ENCODE measurements at places on chromosomes 3 and 15.

DNA sequence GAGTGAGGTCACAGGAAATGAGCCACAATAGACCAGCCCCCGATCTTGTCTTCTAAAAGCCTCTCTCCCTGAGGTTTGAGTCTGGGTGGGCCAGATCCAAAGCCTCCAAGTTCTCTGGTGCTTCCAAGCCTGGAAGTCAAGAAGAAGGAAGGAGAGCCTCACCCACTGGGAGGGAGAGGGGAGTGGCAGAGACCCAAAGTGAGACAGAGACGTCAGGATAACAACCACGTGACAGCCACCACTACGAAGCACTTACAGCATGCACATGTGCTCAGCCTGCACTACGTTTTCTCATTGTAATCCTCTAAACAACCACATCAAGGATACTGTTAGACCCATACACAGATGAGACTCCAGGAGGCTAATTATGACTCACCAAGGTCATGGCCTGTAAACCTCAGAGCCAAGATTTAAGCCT is 197.3 kb upstream of the LINGO1 start:
- no peak for DNase-seq

DNA sequence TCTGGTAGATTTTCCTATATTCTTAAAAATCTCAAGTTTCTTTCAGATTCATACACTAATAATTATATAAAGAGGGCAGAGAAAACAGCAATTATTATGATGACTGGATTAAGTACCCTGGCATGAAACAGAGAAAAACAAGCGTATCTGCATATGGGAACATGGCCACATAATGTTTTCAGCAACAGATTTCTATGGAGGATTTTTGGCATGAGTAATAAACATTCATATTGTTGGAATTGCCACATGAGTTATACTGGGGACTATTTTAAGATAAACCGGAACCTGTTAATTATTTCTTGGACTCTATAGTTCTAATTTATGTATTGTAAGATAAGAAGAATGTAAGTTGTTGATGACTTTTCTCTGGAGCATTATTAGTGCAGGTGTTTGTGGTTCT is 112.7 kb downstream of the OXSM start:
- no peak for DNase-seq

DNA sequence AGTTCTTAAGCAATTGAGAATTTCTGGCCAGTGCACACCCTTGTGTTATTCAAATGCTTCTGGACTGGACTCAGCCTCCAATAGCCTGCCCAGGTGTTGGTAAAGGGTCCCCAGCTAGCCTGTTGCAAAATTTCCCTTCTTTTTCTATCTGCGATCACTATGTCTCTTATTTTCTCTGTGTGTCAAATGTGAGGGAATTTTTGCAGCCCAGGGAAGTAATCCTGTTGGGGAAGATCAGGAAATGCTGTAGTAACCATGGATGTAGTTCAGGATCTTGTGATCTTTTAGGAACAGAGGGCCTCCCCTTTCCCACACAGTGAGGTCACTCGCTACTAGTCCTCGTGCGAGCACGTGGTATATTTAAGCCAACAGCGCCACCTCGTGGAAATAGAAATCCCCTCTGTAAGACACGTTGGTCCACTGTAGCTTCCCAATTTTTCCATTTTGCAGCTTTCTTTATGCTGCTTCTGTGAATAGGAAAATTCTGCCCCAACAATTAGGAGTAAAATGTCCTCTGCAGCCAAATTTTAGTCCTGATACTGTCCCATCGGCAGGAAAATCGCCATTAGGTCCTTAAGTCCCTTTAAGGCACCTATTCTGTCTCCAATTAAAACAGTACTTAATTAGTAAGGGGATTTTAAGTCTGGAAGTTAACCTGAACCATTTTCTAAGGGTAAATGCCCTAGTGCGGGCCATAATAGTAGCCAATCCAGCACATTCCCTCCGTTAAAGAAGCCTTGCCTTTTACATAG is 4.0 kb upstream of the SMCO1 start:
- DNase-seq: peak; percentile 59

DNA sequence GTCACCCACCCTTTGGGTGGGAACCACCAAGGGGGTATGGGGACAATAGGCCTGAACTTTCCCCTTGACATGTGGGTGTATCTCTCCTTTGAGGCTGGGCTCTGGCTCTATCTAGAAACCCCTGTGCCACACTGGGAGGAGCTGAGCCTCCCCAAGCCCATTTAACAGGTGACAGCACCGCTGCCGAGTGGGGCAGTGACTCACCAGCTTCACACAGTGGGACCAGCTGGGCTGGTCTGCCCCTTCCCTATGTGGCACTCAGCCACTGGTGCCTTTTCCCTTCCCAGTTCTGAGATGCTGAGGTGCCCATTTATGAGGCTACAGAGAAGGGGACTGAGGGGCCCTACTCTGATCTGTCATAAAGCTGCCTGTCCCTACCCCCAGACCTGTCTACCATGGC is 5.1 kb downstream of the PSTPIP1 start:
- no peak for DNase-seq

DNA sequence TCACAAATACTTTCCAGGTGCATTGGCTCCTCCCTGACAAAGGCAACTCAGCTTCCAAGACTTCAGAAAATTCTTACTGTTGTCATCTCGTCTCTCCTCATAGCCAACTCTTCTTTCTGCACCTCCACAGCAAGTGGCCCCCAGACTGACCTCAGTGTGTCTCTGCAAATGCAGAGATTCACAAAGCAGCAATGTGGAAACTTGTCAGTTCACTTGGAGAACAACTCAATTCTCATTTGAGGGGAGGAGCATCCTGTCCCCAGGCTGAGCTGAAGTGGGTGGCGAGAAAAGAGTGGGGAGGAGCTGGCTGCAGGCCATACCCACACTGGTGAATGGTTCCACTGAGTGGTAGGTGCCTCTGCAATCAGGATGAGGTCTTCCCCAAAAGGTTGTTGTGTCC is 248.7 kb upstream of the IL12A start:
- DNase-seq: no peak

DNA sequence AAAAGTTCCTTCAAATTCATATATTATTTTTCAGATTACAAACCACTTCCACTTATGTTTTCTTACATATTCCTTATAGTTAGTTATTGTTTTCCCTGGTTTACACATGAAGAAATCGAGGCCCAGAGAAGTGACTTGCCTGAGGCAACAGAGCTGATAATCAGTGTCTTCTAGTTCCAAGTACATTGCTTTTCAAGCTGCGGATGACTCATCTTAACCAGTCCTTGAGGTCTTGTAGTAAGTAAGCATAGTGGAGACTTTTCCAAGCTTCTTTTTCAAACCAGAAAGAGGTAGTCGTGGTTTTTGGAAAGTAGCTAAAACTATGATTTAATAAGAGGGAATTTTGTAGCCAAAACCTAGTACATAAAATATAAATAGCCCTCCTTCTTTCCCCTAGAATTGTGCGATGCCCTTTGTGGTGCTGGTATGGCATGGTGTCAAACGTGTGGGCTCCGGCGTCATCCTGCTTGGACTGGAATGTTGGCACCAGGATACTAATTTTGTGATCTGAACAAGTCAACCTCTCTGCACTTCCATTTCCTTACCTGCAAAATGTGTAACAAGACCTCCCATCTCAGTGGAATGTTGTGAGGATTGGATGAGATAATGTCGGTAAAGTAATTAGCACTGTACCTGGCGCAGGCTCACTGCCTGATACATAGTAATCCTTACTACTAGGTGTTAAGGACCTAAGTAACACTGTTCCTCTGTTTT is 19.0 kb upstream of the DLG1 start:
- DNase-seq: no peak

DNA sequence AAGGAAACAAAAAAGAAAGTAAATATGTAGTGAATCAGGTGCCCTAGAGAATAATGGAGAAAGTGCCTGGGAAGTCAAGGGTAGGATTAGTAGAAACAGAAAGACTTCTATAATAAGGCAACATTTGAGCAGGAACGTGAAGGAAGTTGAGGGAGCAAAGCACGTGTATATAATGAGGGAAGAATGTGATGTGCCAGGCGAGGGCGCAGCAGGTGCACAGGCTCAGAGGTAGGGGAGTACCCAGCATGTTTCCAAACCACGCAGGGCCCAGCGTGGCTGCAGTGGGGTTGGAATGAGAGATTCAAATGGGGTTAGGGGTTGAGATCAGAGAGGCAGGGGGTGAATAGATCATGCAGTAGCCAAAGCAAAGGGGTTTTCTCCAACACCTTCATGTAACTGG is 91.9 kb upstream of the VGLL4 start:
- no peak for DNase-seq

DNA sequence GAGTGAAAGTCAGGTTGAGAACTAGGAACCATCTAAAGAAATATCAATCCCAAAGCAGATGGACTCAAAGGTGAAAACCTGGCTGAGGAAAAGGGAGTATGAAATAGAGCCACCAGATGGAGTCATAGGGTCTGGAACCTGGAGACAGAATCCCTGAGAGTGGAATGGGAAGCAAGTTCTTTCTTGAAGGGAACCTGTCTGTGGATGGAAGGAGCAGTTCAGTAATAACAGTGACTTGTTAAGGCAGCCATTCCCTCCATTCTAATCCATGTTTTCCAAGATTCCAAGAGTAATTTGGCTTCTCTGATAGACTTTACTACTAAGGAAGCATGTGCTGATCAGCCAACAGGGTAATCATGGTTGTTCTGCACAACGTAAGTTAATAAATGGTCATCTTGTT is 22.5 kb upstream of the AQP9 start:
- DNase-seq: no peak

DNA sequence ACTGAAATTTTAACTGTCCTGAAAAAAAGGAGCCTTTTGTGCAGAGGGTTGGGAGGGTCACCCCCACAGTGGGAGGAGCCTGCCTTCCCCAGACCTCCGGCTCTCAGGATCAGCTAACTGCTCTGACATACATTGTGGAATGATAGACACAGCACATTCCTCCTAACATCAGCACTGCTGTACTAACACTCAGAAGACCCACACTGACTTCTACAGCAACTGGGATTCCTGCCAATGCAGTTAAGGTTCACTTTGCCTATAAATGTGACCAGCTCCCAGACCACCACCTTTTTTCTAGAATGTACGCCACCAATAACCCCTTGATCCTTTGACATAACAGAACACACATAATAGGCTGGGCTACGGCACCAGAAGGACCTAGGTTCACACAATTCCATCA is 3.2 kb downstream of the CPEB1 start:
- no peak for DNase-seq

GRCh38 chr3:123584284-123584987 is 417 bp downstream of the HACD2 start:
- DNase-seq: peak; percentile 72

- no peak for DNase-seq
Observed at GRCh38 chr3:177211503-177212277, 14.4 kb upstream of the TBL1XR1 start.

DNA sequence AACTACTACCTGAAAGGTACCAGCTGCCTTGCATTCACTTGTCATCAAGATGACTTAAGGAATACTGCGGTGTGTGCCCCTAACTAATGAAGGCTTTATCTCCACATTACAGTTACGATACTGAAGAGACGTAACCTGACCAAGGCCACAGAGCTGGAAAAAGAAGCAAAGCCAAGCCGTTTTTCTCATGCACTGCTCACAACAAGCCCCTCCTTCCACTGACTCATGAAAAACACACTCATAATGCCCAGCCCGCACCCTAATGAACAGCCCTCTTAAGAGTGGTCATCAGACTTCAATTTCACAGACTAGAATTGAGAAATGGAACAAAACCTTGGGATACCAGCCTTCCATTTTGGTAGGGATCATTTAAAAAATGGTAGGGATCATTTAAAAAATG is 11.6 kb downstream of the PSMD6 start:
- DNase-seq: no peak

DNA sequence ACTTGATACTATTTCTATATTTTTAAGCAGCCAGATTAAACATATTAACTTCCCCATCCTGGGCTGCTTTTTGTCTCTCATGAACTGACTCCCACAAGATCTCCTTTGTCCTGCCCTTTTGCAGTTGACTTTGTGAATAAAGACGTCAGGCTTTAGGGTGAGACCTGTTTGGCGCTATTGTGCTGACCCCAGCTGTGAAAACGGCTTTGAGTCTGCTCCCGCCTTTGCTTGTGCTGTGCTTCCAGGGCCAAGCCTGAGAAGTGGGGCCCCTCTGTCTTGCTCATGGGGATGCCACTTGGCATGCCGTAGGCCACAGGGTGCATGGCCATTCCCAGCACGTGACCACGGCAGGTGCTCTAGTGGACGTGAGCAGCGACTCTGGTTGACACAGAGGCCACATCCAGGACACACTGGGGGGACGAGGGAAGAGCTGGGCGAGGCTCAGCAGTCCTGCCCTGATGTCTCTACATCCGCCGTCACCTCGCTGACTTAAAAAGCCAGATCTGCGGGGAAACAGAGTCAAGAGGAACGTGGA is 268.9 kb upstream of the LYSMD4 start:
- DNase-seq: no peak

- no peak for DNase-seq
Observed at GRCh38 chr3:48276911-48277641, 36.2 kb downstream of the ZNF589 start.

DNA sequence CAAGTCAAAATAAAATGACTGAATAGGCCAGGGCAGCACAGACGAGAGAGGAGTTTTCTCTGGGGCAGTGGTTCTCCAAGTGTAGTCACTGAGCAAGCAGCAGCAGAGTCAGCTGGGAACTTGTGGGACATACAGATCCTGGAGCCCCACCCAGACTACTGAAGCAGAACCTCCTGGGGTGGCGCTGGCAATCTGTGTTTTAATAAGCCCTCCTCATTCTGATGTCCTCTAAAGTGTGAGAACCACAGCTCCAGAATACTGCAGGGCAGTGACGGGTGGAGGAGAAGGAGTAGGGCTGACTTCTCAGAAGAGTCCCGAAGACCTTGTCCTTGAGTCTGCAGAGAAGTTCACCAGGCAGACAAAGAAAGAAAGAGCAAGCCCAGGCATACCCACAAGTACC is 251.3 kb upstream of the HES1 start:
- DNase-seq: no peak

GRCh38 chr3:123384256-123384655 is 64.6 kb downstream of the ADCY5 start:
- no peak for DNase-seq

DNA sequence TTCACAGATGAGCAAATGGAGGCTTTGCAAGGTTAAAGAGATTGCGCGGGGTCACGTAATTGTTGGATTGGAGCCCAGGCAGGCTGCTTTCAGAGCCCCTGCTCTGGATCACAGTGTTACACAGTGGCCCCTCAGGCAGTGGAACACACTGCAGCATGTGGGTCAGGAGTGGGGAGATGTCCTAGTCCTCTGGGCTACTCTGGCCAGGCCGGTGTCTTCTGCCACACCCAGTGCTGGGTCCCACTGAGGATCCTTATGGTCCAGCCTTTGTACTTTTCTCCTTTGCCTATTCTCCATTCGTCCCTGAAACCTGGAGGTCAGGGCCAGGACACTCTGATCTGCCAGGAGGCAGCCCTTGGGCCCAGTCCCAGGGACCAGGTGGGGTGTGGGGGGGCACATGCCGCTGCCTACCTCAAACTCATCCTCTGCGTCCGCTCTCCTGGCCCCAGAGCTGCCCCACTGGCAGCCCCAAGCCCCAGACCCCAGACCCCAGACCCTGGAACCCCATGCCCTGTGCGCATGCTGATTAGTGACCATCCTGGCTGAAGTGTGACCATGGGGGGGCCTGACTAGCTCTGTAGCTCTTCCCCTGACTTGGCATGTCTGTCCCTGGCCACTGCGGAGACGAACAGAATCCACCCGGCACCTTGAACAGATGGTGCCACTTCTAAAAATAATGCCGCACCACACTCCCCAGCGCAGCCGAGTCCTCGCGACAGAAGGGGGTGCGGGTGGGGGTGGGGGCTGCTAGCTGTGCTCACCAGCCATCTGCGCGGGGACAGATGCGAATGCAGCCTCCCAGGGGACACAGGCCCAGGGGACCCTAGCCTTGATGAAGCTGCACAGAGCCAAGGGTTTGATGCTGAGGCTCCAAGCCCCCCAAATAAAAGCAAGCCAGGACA is 41.6 kb downstream of the ATP2B2 start:
- DNase-seq: peak; percentile 95

Measured in D341Med (cell line).